ENCODE measurements at places on chromosomes 7 and 10. TPM values are rescaled to one million over a fixed set of nuclear protein-coding genes. Genes with fewer than 3 reads are reported as not detected.

Gene EVX1
- not detected for total RNA-seq

Gene UNCX
- total RNA-seq = not detected

Gene FAM25G
- not detected for total RNA-seq

Gene ZCWPW1
- total RNA-seq = 4.4 TPM

Gene OR2A7
- total RNA-seq = 1.9 TPM

Gene ZFYVE27
- total RNA-seq = 10.7 TPM

Gene ARL3
- total RNA-seq = 2.5 TPM

Gene ZNF117
- 2.6 TPM for total RNA-seq

Gene CYP2C19
- total RNA-seq = 13.0 TPM

Gene VGF
- not detected for total RNA-seq

Gene CLRN3
- total RNA-seq = 25.1 TPM

Gene ADGRA1
- 0.83 TPM for total RNA-seq

Gene KNDC1
- 8.5 TPM for total RNA-seq

Gene MMP21
- 0.20 TPM for total RNA-seq

DNA sequence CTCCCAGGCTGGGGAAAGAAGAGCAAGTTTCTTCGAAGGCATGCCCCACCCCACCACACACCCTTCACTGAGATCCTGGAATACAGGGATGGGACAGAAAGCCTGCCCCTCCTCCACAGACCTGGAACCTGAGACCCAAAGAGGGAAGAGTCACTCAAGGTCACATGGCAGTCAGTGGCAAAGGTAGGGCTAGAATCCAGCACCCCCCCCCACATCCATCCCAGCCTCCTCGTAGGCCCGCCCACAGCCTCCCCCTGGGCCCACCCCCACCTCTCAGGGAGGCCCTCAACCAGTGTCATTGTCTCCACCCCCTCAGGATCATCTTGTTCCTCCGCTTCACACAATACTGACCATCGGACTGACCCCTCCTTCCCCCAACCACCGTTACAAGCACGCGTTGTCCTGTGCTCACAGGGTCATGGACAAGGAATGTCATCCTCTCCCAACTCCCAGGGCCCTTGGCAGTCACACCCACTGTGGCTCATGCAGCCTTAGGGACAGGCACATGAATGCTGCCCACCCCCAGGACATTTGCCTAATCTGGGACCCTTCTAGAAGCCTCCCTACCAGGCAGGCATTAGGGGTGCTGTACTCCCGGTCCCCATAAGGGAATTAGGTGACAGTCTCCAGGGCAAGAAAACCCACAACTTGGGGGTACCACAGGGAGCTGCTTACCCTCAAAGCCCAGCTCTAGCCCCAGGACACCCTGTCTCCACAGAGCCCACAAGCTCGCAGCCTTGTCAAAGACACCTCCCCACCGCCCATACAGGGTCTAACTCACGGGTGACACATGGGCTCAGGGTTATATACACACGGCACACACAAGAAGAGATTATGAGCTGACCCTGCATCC lies 1.4 kb downstream of the KCNH2 start:
- no peak for DNase-seq

- no peak for DNase-seq
Measured at GRCh38 chr7:115135769-115136410, 214.0 kb downstream of the MDFIC start.

DNA sequence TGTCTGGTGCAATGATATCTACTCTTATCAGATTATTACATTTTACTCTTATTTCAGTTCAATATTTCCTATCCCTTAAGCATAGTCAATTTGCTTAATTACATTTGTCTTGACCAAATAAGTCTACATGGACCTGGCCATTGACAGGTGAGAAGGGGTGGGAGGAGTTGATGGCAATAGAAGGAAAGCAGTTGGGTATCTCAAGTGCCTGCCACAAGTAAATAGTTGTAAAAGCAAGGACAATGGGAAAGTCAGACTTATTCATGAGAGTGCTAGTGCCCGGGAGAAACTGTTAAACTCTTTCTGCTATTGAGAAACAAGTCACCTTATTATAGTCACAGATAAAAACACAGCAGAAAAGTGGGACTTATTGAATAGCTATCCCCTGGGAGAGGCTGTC lies 32.4 kb upstream of the HGF start:
- no peak for DNase-seq

GRCh38 chr7:127979728-127980126 lies 51.5 kb downstream of the LRRC4 start:
- no peak for DNase-seq

DNA sequence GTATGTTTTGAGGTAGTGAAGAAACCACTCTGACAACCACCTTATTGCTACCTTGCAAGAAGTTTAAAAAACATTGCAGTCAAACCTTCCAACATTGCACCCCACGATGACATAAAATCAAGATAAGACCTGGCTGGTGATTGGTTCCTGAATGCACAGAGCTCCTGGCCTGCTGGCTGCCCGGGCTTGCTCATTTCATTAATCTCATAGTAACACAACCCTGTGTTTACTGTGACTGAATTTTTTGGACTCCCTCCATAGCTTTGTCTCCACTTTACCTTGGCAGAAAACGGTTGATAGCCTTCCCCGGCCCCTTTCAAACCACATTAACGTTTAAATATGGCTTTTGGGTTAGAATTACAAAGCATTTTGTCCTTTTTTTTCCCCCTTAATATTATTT lies 27.5 kb downstream of the VWA2 start:
- no peak for DNase-seq

DNA sequence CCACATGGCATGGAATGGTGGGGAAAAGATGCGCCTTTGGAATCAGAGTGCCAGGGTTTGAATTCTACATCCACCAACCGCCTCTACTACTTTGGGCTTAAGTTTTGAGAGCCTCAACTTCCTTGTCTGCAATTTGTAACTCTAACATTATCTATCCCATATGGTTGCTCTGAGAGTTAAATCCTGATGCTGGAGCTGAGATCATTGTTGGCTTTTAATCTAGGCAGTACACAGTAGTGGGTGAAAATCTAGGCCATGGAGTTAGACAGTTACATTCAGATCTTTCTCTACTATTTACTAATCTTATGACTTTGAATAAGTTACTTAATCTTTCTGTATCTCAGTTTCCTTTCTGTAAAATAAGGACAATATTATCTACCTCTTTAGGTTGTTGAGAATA lies 149.7 kb upstream of the AOAH start:
- DNase-seq = no peak

DNA sequence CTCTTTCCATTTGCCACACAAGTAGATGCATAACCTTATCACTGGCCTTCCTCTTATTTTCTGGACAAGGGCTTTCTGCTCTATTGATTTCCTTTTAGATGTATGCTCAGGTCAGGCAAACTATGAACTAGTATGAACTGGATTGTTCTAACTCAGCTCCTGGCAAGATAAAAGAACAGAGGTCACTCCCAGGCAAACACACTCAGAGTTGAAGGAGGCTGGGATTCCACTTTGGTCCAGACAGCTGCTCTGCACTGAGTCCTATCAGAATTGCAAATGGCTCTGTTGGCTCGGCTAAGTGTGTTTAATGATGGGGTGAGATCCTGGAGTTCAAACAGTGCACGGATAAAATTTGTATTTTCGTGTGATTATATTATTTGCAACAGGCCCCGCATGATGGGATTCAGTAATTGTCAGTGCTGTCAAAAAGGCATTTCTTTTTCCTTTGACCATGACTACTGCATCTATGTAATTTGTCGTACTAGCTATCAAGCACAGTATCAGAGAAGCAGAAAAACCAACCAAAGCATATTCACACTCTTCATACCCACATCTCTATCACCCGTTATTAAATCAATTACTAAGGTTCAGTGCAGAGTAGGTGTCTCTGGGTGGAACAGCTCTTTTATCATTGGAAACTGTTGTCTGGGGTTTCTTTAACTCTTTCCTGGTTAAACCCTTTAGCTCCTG lies 288.1 kb upstream of the PRKCQ start:
- DNase-seq = no peak

GRCh38 chr7:68622500-68622899 lies 975.8 kb upstream of the AUTS2 start:
- DNase-seq = no peak

GRCh38 chr10:105952153-105952552 lies 1212.4 kb downstream of the SORCS1 start:
- no peak for DNase-seq

GRCh38 chr10:125060026-125060425 lies 100.3 kb downstream of the CTBP2 start:
- DNase-seq = no peak

GRCh38 chr10:127561647-127562046 lies 12.5 kb downstream of the NPS start:
- DNase-seq = no peak

- no peak for DNase-seq
Measured at GRCh38 chr7:33806298-33807154, 98.8 kb upstream of the BMPER start.

DNA sequence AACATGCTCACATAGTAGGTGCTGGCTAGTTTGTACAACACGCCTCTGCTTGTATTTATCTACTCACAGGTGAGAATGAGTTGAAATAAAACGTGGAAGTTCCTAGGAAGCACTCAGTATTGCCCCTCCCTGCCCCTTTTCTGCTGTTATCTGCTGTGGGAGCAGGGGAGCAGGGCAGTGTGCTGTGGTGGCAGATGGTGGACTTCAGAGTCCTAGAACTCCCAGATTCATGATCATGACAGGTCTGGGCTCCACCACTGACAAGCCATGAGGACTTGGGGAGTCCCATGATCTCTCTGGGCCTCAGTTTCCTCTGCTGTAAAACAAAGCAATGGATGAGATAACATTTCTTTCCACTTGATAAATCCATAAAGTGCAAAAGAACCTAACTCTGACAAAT lies 11.6 kb upstream of the PRKCQ start:
- no peak for DNase-seq

GRCh38 chr7:91286432-91286831 lies 22.2 kb downstream of the FZD1 start:
- no peak for DNase-seq

- DNase-seq = no peak
Measured at GRCh38 chr7:133349101-133349500, 96.2 kb downstream of the EXOC4 start.

DNA sequence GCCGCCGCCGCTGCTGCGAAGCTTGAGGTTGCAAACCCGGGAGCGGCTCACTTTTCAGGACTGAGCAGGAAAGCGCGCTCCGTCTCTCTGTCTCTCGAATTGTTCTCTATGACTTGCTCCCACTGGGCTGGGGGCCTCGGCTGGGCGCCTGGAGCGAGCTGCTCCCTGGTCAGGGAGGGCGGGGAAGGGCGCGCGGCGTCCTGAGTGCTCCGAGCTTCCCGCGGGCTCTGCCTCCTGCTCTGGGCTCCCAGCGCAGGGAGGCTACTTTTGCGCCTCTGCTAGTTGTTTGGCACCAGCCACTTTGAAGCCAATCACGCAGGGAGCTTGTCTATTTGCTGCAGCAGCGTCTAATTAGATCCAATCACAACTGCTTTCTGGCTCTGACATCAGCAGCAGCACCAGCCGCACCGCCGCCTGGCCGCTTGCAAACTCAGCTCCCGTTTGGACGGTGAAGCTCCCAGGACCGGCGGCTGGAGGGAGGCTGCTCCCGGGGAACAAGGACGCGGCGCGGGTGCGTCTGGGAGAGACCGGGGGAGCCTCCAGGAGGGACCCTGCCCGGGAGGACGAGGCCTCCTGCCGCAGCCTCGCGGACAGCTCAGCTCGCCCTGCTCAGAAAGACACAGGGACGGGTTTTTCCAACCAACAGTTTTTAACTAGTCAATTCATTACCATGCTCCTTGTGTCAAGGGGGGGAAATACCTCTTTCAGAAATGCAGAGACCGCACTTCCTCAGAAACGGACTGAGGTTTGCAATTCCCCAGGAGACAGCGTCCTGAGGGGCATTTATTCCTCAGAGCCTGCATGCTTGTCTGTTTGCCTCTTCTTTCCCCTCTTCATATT lies at the start of gene ADARB2:
Gene ADARB2, minus strand, starts transcription at position 304 of the 840 bp plus-strand sequence.
- DNase-seq = no peak

DNA sequence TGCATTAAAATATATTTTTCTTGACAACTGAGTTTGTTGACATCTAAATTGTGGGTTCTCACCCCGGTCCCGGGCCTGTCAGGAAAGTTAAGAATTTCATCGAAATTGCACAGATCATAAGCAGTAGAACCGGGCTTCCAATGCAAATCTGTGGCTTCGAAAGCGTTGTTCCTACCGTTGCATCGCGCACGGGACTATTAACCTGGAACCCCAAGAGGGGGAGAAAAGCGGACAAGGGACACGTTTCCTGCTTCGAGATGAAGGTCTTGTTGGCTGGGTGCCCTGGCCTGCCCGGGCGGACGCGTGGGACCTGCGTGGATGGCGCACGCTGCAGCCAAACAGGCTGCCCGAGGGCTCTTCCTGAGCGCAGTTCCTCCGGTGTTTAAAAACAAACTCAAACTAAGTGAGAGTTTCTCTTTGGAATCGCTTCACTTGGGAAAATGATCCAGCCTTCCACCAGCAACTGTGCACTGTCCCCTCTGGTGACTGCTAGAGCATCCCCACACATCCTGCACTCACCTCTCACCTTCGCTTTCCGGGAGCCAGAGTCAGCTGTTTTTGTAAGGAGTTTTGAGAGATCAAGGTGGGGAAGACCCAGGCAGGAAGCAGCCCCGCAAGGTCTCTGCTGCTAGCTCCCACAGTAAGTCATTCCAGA lies 5.1 kb upstream of the TBX20 start:
- DNase-seq = no peak

DNA sequence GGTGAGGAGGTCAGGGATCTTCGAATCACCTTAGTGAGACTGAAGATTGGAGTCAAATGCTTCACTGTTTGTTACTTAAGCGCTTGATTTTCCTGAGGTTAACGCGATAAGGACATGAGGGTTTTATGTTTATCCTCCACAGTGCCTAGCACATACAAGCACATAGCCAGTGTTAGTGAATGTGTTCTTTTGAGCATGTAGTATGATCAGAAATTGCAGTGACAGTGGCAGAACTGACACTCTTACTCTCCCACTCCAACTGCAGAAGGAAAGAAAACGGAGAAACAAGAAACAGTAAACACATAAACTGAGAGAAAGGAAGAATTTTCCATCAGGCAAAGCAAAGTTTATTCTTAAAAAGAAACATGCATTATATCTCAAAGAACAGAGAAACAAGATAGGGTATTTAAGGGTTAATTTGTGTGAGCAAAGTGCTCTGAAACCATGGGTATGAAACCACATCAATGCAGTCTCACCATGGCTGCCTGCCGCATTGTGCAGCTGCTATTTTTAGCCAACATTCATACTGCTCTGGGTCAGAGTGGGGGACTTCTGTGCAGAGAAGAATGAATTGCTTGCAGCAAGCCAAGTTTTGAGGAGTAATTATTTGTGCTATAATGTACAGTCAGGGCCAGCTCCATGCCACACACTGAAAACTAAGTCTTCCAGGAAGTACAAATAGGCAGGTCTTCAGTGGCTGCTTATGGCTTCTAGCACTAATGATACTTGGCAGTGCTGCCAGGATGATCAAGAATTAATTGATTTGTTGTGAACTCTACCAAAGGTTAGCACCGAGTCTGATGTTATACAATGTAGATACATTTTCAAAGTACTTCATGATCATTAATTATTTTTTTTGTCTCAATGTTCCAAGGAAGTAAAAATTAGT lies 152.0 kb downstream of the MACC1 start:
- DNase-seq = no peak
